ENCODE measurements at places on chromosomes 1 and 21.

- DNase-seq: no peak
Observed at GRCh38 chr1:77545970-77546369, 136.5 kb downstream of the ZZZ3 start.

DNA sequence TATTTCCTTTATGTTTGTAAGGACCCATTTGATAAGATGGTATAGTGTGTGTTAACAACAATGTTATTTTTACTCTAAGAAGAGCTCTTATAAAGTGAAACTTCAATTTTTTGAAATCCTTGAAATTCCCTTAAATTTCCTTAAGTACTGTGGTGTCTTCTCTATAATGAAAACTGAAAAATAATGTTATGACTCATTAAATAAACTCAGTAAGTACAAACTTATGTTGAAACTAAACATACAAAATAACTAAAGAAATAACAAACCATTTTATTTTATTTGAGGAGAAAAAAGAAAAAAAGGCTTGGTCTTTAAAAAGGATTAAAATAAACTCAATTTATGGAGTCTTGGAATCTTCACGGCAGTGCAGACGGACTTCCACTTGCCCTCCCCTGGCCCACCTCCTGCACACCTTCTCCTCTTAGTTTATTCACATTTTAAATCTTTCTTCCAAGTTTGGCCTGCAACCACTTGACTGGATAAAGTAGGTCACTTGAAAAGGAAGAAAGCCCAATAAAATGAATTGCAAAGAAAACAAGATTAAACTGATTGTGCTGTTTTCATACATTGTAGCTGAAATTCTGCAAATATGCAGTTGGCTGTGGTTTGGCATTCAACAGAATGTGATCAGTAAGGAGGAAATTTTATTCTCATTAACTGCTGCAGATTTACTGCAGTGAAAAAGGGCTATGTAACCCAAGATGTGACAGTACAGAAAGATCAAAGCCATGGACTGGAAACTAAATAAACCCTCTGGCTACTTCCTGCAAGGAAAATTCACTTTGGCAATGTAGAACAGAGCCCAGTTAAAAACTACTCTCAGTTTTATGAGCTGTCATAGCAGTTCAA is 48.5 kb upstream of the SCYL3 start:
- no peak for DNase-seq

GRCh38 chr1:107795441-107795840 is 169.5 kb downstream of the VAV3 start:
- no peak for DNase-seq

DNA sequence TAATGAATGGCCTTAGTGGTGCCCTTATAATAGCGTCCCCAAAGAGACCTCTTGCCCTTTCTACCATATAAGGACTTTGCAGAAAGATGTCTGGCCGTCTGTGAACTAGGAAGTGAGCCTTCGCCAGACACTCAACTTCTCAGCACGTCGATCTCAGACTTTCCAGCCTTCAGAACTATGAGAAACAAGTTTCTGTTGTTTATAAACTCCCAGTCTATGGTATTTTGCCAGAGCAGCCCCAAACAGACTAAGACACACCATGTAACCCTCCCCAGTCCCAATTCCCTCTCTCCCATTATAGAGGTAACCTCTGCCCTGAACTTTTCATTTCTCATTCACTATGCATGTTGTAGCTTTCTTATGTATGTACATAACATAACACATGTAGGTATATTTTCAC is 55.7 kb downstream of the NID1 start:
- no peak for DNase-seq

GRCh38 chr1:77139389-77139788 is 79.8 kb downstream of the PIGK start:
- DNase-seq: no peak
